ENCODE measurements at places on chromosomes 1 and 21.

DNA sequence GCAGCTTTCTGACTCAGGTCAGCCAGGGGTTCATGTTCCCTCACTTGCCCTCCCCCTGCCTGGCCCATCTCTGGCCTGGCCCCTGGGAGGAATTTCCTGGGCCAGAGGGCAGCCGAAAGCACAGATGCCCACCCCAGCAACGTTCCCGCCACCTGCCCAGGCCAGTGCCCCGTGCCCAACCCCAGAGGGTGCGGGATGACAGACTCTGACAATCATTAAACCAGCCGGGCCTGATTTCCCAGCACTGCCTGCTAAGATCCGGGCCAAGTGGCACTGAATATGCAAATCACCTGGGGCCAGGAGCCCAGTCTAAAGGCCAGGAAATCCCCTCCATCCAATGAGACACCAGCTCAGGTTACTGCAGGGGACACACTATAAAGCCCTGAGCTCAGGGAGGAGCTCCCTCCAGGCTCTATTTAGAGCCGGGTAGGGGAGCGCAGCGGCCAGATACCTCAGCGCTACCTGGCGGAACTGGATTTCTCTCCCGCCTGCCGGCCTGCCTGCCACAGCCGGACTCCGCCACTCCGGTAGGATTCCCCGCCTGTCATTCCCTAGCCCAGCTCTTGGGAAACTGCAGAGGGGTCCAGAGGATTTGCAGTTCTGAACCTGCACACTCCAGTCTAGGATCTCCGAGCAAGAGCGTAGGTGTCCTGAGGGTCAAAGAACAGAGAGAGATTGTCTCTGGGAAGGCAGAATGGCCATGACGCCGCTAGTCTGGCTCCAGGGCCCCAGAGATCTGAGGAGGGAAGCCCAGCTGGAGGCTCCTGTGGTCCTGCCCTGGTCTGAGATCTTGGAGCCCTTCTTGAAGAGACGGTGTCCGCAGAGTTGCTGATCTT, at the start of gene ELF3:
ELF3 (plus strand) TSS at position 408 of the 836 bp plus-strand sequence. CDS start 550 bp downstream, outside the sequence.
- no peak for DNase-seq

- DNase-seq: no peak
Observed at GRCh38 chr1:30638811-30639210, 84.6 kb downstream of the MATN1 start.

- no peak for DNase-seq
Observed at GRCh38 chr1:31541194-31541593, 35.1 kb upstream of the TINAGL1 start.

GRCh38 chr1:35706846-35707600, 11.7 kb downstream of the C1orf216 start:
- peak; percentile 45 for DNase-seq

DNA sequence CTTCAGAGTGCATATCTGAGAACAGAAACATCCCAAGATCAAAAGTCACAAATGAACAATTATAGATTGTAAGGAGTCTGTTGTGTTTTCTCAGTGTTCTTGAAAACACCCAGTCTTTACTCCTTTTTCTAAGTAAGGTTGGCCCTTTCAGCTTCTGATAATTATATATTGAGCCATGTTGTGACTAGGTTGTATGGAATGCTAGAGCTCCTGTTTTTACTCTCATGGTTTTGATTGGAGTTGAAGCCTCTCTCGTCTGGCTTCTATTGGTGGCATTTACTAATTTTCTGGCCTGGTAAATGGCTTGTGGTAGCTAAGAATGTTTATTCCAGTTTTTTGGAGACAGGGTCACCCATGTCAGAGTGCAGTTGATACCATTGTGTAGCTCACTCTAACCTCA, 84.7 kb downstream of the NDUFS5 start:
- no peak for DNase-seq

- DNase-seq: no peak
Observed at GRCh38 chr1:53558739-53559315, 99.6 kb downstream of the DMRTB1 start.

DNA sequence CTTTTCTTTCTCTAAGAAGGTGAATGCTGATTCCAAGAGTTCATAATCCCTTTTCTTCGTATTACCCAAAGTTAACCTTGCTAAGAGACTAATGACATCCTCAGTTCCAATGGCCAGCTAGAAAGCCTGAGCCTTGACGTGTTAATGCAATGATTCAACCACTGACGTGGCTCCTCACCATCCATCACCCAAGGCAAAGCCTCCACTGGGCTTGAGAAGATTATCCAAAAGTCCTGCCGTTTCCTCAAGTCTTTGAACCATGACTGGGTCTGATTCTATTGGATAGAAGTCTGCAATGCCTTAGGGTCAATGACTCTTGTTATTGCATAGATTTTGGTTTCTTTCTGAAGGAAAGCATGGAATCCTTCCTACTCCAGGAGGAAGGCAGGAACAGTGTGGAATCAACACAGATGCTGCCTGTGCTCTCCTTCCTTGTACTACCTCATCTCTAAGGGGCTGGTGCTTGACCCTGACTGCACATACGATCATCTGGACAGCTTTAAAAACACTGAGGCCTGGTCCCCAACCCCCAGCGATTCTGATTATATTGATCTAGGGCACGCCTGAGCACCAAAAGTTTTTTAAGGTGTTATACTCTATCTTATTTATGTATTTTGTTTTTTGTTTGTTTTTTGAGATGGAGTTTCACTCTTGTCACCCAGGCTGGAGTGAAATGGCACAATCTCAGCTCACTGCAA, 69.3 kb upstream of the ANGPTL1 start:
- DNase-seq: no peak

All from CD4-positive, alpha-beta T cell treated with Interleukin-17A for 1 hour (primary cell).